Hepatic stellate cell (primary cell): ENCODE measurements at places on chromosomes 2 and 18.

GRCh38 chr2:1795261-1796231 is 51.2 kb upstream of the PXDN start:
- DNase-seq, result no peak

DNA sequence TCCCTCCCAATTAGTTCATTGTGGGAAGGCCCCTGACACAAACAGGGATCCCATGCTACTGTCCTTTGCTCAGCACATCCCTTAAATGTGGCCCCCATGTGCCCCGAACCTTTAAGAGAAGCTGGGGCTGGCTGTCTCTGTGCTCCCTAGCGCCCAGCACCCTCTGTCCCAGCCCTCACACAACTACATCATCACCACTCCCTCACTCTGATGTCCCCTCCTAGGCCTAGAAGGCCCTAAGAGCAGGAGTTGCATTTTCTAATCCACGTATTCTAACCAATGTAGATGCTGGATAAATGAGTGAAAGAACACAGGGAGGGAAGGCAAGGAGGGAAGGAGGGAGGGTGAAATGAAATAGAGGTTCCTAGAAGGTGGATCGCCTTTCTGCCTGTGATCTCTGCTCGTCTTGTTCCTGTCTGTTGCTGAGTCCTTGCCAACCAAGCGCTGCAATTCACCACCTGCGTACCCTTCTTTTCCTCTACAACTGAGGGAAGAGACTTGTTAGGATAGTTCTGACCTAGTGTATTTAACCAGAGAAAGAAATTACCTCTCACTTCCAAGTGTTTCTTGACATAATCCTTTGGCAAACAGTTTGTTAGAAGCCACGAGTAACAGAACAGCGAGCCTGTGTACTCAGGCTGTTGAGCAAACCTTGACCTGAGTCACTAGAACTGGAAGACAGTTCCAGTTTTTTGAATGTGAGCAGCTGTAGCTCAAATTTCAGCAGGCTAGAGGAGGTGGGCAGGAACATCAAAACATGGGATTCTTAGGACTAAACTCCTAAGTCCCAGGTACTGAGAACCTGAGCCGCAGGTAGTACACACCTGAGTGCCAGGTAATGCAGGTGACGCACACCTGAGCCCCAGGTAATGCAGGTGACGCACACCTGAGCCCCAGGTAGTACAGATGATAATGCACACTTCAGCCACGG is 181.5 kb upstream of the ID2 start:
- no peak for DNase-seq

- DNase-seq, result no peak
Measured at GRCh38 chr2:111216811-111217652, 96.3 kb downstream of the BCL2L11 start.

GRCh38 chr2:152466041-152466440 is 131.1 kb downstream of the FMNL2 start:
- no peak for DNase-seq

- DNase-seq, result no peak
Measured at GRCh38 chr2:79770926-79771325, 258.1 kb downstream of the CTNNA2 start.

DNA sequence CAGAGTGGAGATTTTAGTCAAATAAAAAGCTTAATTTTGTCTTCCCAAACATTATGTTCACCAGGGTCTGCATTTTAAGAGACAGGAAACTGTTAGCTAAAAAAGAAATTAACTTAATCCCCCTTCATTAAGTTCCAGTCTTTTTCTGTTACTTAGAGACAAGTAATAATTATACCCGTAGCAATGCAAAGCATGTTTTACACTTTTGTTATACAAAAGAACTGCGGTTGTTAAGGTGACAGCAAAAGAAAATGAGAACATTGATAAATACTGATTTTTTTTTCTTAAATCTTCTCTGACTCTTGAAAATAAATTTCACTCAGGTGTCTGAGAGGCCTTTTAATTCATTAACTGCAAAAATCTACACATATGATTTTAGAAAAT is 101.4 kb downstream of the MEIS1 start:
- no peak for DNase-seq

DNA sequence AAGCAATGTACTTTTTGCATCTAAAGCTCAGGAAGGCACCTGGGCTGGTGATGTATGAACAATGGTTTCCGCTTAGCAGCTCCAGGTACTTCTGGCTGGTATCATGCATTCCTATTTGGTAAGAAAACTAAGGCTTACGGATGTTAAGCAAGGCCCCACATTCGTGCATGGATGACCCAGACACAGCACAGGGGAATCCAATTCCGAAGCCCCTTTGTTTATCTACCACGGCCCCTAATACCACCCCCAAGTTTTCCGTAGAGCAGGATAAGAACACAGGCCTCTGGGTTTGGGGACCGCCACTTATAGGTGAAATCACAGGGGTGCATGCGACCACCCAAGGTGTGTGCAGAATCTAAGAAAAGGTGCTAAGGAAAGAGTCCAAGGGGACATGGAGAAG is 192.1 kb upstream of the ID2 start:
- DNase-seq, result no peak
